ENCODE measurements at places on chromosomes 3 and 15.
A peak's percentile ranks its signal among the peaks of the same experiment; 100 is the strongest.

DNA sequence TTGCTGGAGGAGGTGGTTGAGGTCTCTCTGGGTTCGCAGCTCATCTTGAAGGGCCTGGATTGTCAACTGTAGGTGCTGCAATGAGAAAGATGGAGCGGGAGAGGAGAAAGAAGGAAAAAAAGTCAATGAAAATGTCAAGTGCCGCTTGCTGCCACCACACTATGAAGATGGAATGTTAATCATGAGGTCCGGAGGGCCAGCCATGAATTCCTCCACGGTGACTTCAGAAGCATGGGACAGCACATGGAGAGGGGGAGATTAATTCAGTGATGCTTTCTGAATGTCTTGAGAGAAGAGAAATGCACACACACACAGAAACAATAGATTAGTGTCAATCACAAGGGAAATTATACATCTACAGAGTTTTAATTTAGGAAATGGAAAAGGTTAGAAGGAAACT, 171.9 kb downstream of the ERC2 start:
- DNase-seq: no peak

DNA sequence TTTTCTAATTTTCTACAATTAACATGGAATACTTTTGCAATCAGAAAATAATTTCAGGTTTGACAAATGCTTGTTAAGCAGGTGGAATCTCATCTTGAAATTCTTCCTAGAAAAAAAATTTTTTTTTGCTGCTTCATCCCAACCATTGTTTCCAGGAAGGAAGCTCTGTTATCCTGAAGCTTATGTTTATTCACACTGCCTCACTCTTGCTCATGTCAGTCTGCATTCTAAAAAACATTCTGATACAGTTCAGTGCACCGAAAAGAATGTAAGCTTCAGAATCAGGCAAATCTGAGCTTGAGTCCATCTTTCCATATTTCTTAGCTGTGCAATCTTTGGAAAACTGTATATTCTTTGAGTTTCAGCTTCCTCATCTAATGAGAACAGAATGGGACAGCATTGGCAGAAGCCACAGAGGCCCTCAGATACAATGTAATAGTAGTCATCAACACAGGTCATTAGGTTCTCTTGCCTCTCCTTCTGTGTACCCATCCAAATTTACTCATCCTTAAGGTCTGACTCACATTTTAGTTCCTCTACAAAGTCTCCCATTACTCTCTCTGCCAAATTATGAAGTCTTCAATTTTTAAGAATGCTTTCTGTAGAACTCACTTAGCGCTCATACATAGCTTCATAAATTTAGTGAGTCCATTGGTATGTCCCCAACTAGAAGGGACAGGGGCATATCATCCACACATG, 881.8 kb upstream of the NR2F2 start:
- DNase-seq: no peak

GRCh38 chr3:181631901-181632300, 79.8 kb upstream of the SOX2 start:
- no peak for DNase-seq

DNA sequence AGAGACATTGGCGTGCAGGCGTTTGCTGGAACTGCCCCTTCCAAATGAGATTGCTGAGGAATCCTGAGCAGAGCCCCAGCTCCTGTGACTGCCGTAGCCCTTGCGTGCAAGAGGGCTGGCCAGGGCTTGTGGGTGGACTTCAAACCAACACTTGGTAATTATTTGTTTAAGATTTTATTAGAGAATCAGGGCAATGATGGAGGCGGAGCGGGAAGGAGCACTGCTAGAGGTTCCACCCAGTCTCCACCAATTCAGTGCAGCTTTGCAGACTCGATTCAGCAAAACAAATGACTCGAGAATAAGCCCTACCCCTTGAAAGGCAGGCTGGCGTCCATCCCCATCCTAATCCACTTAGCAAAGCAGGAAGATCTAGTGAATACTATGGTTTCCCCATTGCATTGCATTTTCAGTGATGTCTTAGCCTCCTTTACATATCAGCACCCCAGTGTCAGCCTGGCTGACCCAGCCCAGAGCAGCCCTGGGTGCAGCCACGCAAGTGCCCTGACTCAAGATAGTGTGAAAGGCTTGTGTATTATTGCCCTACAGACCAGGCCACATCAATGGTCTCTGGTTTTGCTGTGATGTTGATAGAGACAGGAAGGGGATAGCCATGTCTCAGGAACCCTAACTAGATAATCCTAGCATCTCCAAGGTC, 26.0 kb downstream of the GLDN start:
- DNase-seq: no peak

- peak; percentile 72 for DNase-seq
These were observed 27.6 kb upstream of the TRPM1 start for GRCh38 chr15:31128919-31129768.

- DNase-seq: no peak
These were observed 475 bp downstream of the EIF4E3 start for GRCh38 chr3:71724584-71725270.

- no peak for DNase-seq
These were observed 95.3 kb upstream of the ATP2B2 start for GRCh38 chr3:10600726-10601125.

DNA sequence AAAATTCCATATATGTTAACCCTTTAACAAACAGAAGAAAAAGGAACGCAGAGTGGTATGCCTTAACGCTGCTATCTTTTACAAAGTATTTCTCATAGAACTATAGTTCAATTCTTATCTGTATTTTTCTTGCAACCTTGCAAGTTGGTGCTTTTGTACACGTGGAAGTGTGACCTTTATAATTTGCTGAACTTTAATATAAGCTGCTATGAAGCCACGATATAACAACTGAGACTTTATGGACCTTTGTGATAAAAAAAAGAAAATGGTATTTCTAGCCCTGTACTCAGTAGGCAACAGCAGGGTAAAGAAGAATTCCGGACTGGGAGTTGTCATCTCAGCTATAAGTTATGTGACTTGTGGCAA, 6.3 kb upstream of the TFG start:
- DNase-seq: no peak

GRCh38 chr15:49225572-49226281, 55.7 kb downstream of the GALK2 start:
- DNase-seq: no peak

GRCh38 chr3:60645801-60646200, 605.5 kb downstream of the FHIT start:
- DNase-seq: no peak

DNA sequence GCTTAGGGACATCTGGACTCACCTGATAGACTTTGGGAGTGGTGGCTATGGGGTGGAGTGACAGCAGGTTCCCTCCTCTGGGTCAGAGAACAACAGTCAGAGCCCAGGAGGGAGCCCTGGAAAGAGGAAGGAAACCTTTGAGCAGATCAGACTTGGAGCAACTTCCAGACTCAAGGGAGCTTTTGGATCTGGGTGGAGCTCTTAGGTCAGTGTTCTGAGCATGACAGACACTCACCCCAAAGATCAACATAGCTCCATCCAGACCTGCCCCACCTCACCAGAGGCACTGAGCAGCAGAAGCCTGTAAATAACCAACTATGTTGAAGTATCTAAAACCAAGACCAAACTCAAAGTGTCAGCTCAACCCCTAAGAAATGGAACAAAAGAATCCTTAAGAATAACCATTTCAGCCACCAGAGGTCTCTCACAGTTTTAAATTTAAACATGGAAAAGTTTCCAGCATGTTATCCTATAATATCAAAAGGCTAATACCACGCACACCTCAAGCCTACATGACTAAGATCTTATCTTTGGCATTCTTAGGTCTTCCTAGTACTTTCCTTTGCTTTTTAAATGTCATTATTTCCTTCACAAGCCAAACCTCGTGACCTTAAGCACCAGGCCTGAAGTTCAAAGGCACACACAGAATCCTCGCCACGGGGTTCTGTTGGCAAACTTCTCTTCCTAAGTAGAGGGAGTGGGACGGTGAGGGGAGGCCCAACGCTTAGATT, 56.4 kb downstream of the UMPS start:
- DNase-seq: no peak

GRCh38 chr3:72247126-72247525, 462.2 kb upstream of the PROK2 start:
- DNase-seq: no peak

DNA sequence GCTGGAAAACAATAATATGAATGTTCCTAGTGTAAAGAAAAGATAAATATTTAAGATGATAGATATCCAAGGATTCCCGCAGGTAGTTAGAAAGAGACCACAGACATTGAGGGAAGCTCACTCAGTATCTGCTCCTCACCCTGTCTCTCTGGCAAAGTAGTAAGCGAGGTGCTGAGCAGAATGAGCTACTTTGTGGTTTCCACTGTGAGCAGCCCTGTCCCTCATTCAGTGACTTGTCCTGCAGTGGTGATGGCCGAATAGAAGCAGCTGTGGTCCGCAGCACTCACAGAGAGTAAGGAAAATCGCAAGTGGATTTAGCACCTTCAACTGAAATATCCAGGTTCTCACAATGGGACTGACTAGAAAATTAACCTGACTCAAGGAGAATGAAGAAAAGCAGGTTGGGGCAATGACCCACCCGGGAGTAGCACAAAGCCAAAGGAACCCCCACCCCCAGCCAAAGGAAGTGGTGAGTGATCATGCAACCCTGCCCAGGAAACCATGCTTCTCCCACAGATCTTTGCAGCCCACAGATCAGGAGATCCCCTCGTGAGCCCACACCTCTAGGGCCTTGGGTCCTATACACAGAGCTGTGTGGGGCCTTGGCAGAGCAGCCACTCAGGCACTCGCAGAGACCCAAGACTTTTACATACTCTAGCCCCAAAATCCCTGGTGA, 21.8 kb upstream of the SLC25A38 start:
- DNase-seq: no peak

DNA sequence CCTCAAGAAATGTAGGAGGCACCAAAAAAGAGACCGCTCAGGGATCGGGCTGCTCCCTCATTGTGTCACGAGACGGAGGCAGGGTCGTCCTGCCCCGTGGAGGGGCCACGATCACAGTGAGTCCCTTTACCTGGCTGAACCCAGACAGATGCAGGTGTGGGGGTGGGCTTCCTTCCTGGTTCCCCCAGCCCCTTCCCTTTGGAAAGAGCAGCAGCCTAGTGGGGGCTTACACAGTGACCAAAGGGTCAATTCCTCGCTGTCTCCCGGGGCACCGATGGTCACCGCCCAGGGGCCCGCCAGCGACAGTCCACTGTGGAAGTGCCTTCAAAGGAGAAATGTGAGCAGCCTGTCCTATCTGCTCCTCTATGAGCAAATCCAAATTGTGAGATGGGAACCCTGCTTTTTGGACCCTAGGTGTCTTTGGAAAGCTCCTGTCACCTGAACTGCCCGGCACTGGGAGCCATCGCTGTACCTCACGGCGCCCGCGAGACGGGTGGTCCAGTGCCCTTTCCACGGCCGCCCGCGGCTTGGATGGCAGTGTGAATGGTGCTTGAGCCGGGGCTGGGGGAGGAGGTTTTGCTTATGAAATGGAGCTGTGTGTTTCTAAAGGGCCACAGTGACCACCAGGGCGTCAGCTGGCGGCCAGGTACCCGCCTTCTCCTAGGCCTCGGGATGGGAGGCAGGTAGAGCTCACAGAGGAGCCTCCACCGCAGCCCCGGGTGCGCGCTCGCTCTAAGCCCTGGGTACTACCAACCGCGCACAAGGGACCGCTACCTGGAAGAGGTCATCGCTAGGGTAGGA, 155.7 kb downstream of the KLF13 start:
- no peak for DNase-seq

- DNase-seq: no peak
These were observed 35.2 kb downstream of the RNF13 start for GRCh38 chr3:149848238-149848637.

- peak; percentile 64 for DNase-seq
These were observed 20.1 kb upstream of the GOLGA6L2 start for GRCh38 chr15:23467110-23467600.

DNA sequence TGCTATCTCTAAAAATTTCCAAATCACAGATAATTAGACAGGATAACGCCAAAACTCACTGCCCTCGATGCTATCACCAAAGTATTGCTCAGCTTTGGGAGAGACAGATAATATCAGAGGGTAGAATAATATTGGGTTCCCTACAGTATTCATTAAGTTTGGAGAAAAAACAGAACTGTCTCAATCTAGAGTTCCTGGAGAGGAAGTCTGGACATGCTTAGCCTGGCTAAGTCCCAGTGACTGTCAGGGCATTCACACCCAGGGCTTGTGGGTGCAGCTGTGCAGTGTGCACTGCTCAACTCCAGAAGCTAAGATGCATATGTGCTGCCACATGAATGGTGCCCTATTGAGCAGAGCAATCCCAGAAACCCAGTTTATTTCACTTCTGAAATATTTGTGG, 459.6 kb upstream of the DPH6 start:
- DNase-seq: no peak

GRCh38 chr15:93035953-93036810, 52.8 kb downstream of the RGMA start:
- DNase-seq: peak; percentile 84

DNA sequence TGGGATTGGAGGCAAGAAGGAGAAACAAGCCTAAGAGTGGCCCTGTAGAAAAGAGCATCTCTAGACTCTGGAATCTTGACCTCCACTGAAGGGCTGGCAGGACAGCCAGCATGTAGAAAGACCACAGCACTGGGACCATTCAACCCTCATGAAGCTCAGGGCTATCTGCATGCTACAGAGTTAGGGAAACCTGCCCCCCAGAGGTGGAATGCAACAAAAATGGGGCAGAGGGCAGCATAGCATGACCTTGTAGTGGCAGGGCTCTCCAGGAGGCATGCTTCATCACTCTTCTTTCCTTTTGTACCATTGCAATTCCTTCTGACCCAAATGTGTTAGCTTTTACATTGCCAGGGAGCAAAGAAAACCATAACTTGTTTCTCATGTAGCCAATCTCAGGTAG, 445.4 kb downstream of the EPHB1 start:
- peak; percentile 24 for DNase-seq

- DNase-seq: no peak
These were observed 6.7 kb downstream of the PRC1 start for GRCh38 chr15:90987561-90988141.

- DNase-seq: no peak
These were observed 25.6 kb downstream of the TIGIT start for GRCh38 chr3:114319453-114319852.

DNA sequence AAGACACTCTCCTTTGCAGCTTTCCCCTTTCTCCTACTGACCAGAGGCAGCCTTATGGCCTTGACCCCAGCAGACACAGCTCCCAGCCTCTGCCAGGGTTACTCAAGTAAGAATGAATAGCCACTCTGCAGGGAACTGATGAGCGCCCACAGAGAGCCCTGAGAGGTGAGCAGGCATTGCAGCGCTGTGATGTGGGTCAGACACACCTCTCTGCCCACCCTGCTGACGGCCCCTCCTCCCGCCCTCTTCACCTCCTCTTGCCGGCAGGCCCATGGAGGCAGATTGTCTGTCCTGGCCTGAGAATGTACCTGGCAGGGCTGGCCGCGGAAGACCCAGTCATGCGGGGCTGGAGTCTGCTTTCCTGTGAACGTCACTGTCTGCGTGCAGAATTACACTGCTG, 512.6 kb upstream of the PPP2R3A start:
- DNase-seq: no peak

- peak; percentile 78 for DNase-seq
These were observed 81.8 kb downstream of the CLASP2 start for GRCh38 chr3:33636125-33636850.

GRCh38 chr3:62708638-62709373, 166.4 kb downstream of the CADPS start:
- peak; percentile 12 for DNase-seq

- DNase-seq: no peak
These were observed 4.3 kb downstream of the CD276 start for GRCh38 chr15:73688455-73688854.
